Stimulated activated CD4-positive, alpha-beta T cell treated with anti-CD3 and anti-CD28 coated beads, Interleukin-15, amount 100 ng/mL, for 1 hour (primary cell): ENCODE measurements at places on chromosomes 6 and 20.

GRCh38 chr20:37833221-37833896 lies 69.6 kb upstream of the VSTM2L start:
- DNase-seq = no peak

DNA sequence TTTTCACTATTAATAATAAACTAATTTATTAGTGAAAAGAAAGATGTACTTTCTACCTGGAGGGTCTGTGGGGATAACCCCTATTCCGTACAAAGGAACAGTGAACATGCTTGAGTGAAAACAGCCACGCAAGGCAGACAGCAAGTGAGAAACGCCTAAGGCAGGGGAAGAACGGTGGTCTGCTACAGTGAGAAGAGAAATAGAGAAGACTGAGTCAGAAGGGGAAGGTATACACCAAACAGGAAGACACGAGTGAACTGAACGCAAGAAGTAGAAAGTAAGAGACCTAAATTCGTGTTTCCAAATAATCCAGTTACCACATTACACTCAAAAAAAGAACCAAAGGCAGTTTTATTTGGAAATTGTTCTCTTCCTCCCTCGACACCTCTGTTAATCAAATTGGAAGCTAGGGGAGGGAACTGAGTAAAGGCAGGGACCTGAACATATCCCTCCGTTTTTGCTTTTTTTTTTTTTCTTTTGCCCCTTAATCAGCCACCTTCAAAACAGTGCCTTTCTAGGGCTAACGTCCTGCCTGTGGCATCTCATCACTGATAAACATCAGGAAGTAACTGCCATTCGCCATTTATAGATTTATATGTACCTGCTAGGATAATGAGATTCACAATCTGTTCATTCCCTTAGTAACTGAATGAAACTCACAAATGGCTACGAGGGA lies 48.9 kb downstream of the ATXN1 start:
- no peak for DNase-seq

DNA sequence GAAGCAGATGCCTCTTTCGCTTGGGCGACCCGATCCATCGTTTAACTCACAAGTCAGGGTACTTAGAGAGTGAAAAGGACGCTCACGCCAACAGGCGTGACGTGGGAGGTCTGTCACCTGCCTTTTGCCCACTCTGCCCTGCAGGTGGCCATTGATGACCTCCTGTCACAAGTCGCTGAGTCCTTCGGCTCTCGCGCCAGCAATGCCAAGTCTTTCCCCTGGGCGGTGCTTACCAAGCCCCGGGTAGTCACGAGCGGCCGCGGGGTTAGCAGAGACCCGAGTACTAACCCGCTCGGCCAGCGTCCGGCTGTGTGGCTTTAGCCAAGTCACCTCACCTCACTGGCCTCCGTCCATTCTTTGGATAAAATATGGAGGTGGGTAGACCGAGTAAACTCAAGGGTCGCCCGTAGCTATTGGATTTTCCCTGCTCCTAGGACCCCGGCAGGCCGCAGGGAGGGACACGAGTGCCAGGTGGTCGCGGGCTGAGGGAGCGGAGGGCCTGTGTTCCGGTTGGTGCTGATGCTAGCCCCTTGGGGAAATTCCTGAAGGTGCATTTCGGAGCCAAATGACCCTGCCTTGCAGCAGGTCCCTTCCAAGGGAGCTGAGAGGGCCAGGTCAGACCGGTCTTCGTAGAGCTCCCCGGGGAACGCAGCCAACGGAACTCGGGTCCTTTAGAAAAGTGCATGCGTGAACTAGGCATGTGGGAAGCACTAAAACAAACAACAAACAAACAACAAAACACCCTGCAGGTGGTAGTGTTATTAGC lies 668 bp downstream of the PKIB start:
- DNase-seq = no peak

- DNase-seq = no peak
Observed at GRCh38 chr6:17013701-17014100, 88.1 kb upstream of the STMND1 start.

DNA sequence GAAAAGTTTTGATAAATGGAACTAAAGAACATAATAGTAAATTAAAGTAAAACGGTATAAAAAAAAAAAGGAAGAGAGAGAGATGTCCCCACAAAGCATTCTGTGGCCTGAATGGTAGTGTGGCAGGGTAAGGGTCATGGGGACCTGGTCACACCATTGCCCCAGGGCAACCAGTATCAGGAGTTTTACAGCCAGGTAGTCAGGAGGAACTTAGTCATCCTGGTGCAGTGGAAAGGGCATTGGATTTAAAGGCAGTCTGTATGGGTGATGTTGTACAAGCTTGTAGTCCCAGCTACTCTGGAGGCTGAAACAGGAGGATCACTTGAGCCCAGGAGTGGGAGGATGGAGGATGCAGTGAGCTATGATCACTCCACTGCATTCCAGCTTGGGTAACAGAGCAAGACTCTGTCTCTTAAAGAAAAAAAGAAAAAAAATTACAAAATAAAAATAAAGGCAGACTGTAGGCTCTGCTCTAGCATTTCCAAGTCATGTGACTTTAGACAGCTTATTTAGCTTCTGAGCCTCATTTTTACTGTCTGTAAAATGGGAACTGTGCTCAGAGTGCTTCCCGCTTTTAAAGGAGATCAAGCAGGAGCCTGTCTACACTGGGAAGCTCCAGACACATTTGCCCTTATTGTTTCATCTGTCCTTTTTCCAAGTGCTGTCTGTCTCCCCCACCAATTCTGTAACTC lies 112.8 kb upstream of the ARMC2 start:
- no peak for DNase-seq

GRCh38 chr6:20707870-20708269 lies 173.6 kb downstream of the CDKAL1 start:
- no peak for DNase-seq

- DNase-seq = no peak
Observed at GRCh38 chr6:35219683-35220326, 6.0 kb downstream of the SCUBE3 start.

DNA sequence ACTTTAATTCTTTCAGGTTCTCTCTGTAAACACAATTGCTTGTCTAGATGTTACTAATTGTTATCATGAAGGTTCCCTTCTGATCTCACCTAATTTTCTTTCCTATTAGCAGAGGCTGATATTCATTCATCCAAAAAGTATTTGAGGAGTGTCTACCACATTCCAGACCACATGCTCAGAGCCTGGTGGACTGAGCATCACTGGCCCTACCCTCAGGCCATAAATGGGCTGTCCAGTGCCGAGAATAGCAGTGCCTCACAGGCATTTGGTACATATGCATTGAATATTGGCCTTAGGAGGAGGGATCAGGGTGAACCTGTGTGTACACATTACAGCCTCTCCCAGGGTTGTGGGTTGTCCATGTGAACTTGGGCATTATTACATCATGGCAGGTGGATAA lies 40.4 kb upstream of the PRELID3B start:
- DNase-seq = no peak

GRCh38 chr6:170232186-170233002 lies 58.5 kb downstream of the DLL1 start:
- no peak for DNase-seq

DNA sequence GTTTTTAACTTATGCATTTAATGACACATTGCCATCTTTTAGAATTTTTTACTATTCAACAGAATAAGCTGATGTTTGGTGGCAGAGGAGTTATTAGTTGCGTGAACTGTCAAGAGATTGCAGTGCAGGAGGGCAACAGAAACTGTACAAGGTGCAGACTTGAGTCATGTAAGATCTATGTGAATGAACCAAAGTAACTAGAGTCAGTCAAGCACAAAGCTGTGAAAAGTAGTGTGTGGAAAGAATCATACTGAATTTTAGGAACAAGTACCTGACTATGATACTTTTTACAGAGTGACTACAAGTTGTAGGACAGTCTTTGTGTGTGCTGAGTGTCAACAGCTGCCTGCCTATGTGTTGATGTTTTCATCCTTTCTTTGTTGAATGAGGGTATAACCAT lies 2.7 kb upstream of the C6orf163 start:
- DNase-seq = no peak

- DNase-seq = no peak
Observed at GRCh38 chr6:128918886-128919285, 35.9 kb downstream of the LAMA2 start.

DNA sequence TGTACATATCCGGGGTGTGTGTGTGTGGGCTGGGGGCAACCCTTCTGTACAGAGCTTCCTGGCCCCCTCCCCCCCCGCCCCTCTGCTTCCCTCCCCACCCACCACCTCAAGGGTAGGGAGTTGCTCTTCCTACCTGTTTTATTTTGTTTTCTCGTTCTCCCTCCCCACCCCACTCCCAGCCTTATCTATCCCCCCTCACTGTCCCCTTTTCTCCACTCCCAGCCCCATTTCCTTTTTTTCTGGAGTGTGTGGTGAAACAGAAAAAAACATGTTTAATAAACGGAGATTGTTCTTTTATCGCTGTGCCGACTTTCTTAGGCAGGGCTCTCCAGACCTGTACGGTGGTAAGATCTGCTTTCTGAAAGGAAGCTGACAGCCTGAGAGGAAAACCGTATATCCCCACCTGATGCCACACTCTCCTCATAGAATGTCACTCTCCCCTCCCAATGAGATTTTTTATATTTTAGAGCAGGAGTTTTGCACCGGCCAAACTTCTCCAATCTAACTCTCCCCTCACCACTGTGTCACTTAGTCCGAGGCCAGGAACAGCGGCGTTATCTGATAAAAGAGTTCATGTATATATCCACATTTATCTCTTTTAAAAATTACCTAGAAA lies 875 bp upstream of the ZBTB9 start:
- DNase-seq = no peak

GRCh38 chr6:138296786-138297185 lies 78.5 kb upstream of the PBOV1 start:
- DNase-seq = no peak

DNA sequence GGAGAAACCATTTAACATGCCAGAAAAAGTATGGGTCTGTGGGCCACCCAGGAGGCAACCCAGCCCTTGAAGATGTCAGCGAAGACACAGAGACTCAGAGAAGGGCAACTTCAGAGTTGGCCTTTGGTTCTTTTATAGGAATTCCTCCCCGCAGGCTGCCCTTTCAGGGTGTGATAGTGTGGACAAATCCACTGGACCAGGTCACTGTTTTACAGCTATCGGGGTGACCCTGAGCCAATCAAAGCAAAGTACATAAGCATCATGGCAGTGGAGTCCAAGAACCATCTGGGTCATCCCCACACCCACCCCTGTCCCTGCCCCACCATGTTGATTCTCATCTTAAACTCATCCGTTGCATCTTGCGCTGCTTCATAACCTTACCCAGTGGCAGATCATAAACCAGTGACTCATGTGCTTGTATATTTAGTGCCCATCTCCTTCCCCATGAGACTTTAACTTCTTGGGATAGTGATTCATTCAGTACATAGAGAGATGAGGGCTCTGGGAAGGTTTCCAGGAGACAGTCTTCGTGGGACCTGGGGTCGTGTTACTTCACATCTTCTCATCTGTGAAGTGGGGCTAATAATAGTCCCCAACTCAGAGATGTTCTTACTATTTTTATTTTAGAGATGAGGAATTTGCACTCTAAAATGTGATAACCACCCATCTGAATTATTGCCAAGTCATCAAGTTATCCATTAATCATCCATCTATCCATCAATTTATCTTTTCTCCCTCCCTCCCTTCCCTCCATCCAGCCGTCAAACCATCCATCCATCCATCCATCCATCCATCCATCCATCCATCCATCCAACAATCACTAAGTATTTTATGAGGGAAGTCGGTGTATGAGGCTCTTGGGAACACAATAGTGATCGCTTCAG lies 51.0 kb downstream of the EDN3 start:
- no peak for DNase-seq

- DNase-seq = no peak
Observed at GRCh38 chr20:13717631-13718044, 67.1 kb downstream of the ESF1 start.

DNA sequence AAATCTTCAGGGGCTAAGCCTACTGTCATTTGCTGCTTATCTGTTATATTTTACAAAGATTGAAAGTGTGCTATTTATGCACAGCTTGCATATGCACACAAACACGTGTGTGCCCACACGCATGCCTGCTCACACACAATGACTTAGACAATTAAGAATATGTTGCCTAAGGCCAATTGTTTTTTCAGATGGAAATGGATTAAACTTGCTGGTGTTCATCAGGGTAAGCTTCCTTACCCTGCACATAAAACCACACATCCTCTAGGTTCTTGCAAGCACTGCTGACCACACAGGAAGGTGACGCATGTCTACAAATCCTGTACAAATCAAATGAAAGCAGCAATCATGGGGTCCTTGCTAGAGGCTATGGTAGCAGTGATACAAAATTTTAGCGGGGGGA lies 58.4 kb downstream of the GJA10 start:
- DNase-seq = no peak

DNA sequence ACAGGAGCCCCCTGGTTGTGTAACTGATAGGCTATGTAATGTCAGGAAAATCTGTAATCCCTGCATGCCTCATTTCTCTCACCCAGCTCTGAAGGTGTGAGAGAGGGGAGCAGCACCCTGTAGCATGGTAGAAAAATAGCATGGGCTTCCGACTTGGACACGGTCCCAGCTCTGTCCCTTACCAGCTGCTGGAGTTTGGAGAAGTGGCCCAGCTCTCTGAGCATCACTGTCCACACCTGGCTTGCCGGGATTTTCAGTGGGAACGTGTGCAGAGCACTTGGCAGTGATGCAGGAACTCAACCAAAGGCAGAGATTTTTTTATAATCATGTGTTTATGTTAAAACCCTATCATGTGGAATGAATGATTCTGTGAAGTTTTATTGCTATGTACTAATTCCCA lies 34.6 kb downstream of the STK35 start:
- no peak for DNase-seq
